ENCODE measurements at places on chromosomes 2 and 18.

DNA sequence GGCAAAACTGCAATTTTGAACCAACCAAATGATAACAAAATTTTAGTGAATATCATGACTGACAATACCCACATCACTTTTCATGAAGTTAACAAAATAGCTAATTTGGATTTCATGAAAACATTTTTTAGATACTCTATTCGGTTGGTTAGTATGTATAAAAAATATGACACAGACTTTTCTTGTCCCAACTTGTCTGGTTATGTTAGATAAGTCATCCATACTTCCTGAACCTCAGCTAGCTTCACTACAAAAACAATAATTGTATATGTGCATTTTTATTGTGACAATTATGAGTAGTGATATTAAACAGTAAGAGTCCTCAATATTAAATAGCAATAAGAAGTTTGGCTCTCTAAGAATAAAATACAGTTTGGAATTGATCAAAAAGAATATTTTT is 408.1 kb upstream of the DSEL start:
- no peak for DNase-seq

- no peak for DNase-seq
Measured at GRCh38 chr2:150705767-150706166, 218.3 kb upstream of the RND3 start.

DNA sequence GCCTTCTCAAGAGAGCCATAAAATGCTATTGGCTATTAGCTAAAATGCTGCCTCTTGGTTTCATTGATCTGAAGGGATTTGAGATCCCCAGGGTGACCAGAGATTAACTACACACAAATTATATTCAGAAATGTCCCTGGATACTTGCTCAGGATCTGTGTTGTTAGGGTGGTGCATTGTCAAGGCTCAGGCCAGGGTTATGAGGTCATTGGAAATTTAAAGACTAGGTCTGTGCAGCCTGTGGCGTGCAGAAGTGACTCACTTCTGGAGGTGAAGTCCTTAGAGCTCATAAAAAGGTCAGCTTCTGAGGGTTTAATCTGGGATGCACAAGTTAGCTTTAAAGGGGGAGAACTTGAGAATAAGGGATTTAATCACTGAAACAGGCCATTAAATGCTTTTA is 23.5 kb downstream of the LRRTM1 start:
- DNase-seq, result no peak

DNA sequence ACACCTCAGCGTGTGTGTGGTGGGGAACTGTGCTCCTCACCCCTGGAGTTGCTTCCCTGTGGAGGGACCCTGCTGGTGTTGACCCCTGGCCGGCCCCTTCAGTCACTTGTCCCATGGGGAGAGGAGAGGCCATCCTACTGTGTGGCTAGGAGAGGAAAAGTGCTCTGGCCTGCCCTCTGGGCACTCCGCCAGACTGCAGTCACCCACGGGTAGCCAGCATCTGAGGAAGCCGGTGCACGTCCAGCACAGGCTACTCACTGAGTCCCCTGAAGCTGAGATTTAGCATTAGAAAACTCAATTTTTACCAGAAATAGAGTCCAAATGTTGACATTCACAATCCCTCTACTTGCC is 211.5 kb upstream of the RAB6C start:
- no peak for DNase-seq

DNA sequence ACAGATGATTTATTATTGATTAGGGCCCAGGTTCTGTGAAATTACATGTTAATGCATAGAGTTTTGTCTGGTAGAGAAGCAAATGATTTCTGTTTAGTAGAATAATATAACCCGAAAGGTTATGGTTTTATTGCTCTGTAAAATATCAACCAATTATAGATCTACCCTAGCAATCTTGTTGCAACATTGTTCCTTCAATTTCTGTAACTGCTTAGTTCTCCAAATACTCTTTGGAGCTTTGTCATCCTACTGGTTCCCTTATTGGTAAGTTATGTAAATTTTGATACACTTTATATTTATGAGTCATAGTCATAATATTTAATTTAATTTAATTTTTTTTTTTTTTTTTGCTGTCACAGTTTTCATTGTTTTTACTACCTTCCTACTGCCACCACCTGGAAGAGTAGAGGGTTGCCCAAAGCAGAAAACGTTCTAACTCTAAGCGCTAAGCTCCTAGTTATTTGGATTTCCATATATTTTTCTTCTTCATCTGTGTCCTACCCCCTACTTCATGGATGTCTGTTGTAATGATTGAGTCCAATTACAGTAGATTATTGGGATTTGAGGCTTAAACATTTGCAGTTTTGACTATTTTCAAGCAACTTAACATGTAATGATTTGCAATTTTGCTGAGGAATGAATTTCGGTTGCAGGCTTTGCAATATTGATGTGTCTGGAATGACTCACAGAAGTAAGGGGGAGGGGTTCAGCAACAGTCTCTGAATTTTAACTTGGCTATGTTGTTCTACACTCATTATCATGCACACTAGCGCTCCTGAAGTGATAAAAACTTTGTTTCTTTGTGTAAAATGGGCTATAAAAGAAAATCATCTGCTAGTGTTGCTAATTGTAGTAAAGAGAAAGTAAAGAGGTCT is 51.1 kb downstream of the NABP1 start:
- no peak for DNase-seq

DNA sequence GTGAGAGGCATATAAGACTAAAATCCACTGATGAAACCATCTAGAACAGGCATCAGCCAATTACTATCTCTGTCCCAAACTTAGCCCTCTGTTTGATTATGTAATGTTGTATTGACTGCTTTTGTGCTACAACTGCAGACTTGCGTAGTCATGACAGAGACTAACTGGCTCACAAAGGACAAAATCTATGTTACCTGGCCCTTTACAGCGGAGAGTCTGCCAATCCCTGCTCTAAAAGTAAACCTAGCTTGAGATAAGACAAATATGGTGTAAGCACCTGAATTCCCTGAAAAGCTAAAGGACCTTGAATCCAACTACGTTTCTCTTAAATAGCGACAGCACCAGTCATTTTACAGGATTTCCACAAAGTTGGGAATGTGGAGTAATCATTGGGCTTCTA is 102.8 kb upstream of the LRRTM1 start:
- no peak for DNase-seq

GRCh38 chr2:107258531-107259407 is 372.8 kb upstream of the ST6GAL2 start:
- DNase-seq, result no peak

DNA sequence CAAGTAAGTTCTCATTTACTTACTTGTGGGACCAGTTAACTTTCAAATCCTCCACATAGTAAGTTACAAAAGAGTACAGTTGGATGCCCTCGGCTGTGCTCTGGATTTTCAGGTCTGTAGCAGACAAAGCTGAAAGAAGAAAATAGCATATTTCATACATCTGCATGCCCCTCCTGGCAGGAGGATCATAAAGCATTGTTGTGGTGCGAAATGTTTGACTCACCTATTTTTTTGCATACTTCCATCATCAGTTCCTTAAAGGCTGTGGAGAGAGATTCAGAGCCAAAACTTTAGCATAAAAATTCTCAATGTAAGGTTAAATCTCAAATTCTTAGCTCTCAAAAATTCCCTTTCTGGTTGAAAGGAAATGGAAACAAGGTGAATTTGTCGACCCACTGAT is 70.8 kb upstream of the LPIN2 start:
- DNase-seq, result no peak

DNA sequence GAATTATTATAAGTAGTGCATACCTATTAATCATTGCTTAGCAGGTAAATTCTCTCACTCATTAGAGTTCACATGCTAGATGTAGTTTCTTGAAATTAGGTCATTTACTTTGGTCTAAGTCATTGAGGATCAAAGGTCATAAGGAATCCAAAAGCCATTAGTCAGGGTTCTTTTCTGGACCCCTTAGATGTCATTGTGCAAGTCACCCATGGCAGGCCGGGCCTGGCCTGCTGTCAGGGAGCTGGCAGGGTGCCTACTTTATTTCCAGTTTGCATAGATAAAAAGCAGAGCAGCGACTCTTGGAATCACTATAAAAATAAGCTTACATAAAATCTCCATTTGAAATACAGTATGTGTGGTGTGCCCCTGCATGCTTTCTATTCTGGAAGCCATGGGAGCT is 91.3 kb downstream of the MEIS1 start:
- DNase-seq, result no peak

- no peak for DNase-seq
Measured at GRCh38 chr2:219560037-219560892, 11.1 kb downstream of the OBSL1 start.

GRCh38 chr2:19676770-19677169 is 225.0 kb downstream of the TTC32 start:
- no peak for DNase-seq

GRCh38 chr2:70768590-70769085 is 638 bp upstream of the ADD2 start:
- DNase-seq, result no peak

DNA sequence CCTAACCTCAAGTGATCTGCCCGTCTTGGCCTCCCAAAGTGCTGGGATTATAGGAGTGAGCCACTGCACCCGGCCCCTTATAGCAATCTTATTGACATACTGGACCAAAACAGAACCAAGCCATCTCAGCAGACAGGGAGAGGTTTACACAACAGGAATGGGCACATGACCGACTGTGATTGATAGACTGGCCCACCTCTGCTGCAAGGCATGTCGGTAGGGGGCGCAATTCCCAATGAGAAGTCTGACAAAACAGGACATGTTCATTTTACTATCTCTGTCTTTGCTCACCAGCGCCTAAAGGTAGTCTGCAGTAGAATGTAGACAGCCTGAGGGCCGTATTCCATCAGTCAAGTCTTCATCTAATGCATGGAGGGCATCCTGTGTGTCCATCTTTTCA is 2.0 kb downstream of the LYPD6B start:
- DNase-seq, result peak; percentile 32

- DNase-seq, result no peak
Measured at GRCh38 chr18:41939326-41939725, 15.7 kb upstream of the PIK3C3 start.

DNA sequence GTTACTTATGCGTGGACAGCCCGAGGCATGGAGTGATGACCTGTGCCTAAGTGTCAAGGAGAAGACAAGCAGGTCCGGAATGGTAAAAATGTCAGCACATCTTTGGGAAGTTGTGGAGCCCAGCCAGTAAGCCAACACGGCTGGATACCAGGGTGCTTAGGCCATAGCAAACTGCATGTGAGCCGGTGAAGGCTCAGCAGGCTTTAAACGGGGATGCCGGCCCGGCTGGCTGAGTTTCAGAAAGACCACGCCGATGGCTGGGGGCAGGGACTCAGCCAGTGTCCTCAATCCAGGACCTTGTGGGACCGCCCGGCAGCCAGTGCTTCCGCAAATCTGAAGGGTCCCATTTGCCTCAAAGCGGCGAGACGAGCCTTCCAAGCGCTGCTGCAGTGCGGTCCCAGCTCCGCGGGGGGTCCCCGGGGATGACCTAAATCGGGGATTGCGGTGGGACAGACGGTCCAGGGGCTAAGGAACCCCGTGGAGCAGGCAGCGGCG is 946 bp upstream of the AGAP1 start:
- DNase-seq, result no peak

DNA sequence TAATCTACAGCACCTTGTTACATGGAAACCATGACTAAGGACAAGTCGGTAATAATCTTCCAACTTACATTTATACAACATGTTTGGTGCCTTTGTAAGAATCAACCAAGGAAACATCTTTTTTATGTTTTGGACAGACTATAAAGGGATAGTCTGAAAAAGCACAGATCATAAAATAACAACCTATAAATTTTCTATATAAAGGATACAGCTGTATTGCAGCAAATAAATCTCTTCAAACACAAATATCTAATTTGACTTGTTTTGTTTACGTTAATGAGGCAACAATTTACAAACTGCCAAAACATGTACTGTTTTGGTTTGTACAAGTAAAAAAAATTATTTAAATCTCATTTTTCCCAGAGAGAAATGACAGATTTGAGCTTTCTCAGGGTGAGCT is 92.5 kb downstream of the SRBD1 start:
- no peak for DNase-seq

DNA sequence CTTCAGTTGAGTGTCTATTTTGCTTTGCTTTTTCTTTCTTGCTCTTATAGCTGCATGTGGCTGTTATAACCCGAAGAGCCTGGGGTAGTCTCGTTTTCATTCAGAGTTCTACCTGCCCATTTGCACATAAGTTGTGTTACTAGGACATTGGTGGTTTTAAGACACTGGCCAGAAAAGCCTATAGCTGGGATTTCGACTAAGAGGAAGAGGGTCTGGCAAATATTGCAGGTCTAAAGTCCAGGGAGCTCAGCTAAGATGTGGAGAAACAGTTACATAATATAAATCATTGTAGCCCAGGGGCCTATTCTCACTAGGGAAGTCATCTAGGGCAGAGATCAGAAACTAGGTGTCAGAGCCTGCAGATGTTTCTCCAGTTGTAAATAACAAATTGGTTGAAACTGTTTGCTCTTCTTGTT is 120.8 kb downstream of the BABAM2 start:
- DNase-seq, result no peak

DNA sequence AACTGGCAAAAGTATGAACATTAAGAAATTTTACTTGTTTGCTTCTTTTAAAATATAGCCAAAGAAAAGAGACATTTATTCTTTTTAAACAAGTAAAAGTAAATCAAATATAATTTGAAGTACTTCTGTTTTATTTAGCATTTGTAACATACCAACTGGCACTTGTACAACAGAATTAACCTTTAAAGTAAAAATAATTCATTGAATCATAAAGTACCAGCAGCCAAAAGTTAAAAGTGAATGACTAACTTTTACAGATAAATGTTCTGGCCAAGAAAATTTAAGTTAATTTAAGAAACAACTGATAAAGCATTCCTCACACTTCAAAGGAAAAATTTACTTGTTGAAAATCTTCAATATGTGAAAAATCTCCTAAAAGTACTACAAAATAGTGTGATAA is 23.8 kb downstream of the RTTN start:
- no peak for DNase-seq

GRCh38 chr2:170605862-170606261 is 109.3 kb upstream of the SP5 start:
- no peak for DNase-seq

DNA sequence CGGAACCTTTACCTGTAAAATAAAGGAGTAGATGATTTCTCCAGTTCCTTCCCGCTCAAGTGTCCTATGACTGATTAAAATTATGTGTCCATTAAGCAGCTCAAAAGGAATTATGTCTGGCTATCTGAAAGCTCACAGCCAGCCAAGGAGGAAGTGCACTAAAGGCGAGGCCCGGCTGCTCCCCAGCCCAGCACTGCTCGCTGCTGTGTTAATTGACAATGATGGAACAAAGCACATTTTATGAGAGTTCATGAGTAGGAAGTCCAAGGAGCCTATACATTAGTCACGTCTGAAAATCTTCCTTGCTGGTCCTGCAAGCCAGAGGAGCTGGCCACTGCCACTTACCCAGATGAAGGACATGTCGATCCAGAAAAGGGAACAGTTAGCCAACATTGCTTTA is 14.3 kb downstream of the TTC32 start:
- no peak for DNase-seq

- DNase-seq, result no peak
Measured at GRCh38 chr18:56389190-56389589, 249.2 kb downstream of the TXNL1 start.

DNA sequence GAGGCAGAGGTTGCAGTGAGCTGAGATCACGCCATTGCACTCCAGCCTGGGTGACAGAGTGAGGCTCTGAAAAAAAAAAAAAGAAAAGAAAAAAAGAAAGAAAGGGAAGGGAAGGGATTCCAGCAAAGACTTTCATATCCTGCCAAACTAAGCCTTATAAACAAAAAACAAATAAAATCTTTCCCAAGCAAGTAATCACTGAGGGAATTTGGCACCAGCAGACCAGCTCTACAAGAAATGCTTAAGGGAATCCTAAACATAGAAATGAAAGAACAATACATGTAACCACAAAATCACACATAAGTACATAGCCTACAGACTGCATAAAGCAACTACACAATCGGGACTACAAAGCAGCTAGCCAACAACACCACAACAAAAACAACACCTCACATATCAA is 79.1 kb downstream of the TRABD2A start:
- DNase-seq, result no peak

GRCh38 chr2:238387332-238387731 is 39.4 kb upstream of the ASB1 start:
- DNase-seq, result no peak

Data from hematopoietic multipotent progenitor cell treated with erythropoietin and hydrocortisone succinate and interleukin-3 and kit ligand, for 17 days (in vitro differentiated cells).